AG04450 (cell line): ENCODE measurements at places on chromosomes 16 and 17.

DNA sequence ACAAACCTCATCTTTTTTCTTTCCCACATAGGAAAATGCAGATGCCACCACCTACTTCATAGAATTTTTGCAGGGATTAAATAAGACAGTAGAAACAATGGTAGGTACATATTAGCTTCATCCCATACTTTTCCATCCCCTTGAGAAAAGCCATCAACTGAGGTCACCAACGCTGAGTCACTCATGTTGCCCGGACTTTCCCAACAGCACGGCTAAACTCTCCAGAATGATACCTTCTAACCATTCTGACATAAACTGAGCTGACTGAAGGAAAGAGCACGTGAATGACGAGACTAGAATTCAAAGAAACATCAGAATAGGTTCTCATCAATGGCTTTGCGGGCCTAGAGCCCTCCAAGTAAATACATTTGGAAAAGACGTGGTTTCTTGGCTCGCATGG is 146.0 kb upstream of the RCVRN start:
- DNase-seq: no peak

GRCh38 chr17:39629898-39630297 is 3.1 kb downstream of the PPP1R1B start:
- DNase-seq: no peak

DNA sequence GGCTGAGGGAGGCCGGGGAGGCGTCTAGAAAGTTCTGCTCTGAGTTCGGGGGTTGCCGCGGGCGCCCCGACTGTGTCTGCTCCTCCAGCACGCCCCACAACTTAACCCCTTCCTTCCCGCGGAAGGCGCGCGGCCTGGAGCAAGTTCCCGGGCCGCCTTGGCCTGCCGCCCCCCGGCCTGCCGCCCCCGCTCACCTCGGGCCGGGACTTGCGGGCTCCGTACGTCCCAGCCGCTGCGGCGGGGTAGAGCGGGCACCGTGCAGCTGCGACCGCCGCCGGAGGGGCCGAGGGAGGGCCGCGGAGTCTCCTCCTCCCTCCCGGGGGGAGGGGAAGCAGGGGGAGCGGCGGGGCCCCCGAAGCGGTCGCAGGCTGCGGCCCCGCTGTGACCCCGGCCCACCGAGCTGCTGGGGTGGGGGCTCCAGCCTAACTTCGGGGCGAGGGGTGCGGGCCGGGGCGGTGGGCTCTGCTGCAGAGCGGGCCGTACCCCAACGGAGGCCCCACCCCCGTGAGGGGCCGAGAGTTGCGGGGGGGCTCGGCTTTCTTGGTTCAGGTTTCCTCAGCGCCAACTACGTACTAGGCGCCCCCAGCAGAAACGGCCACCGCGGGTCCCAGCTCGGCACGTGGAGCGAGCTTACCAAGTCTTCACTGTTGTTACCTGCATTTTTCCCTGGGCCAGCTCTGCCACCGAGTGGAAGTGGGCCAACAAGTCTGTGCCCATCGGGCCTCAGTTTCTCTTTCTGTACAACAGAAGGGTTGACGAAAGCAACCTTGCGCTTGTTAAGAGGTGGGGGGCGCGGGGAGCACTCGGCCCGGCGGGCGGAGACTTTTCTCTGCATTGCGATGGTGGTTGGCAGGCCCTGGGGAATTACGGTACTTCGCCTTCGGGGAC is at the start of gene CCDC102A:
CCDC102A (minus strand) TSS at position 266 of the 888 bp plus-strand sequence. CDS start 7,394 bp downstream, outside the sequence.
- no peak for DNase-seq

- DNase-seq: no peak
Measured at GRCh38 chr17:35931794-35932425, 1.3 kb upstream of the RDM1 start.

- DNase-seq: no peak
Measured at GRCh38 chr17:13576661-13577526, 24.8 kb downstream of the HS3ST3A1 start.

DNA sequence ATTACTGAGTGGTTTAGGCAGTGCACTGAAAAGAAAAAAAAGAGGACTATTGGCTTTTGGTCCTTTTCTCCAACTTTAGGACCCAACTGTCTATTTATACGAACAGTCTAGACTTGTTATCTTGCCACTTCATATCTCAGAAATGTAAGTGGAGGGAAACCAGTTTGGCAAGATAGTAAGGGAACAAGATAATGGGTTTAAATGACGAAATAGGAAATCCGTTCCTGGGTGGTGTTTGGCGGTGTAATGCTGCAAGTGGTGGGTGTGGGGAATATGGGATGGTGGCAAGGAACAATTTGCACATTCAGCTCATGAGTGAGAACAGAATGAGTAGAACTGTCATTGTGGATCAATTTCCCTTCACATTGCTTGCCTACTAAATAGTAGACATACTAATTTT is 44.7 kb downstream of the GRB7 start:
- DNase-seq: no peak

DNA sequence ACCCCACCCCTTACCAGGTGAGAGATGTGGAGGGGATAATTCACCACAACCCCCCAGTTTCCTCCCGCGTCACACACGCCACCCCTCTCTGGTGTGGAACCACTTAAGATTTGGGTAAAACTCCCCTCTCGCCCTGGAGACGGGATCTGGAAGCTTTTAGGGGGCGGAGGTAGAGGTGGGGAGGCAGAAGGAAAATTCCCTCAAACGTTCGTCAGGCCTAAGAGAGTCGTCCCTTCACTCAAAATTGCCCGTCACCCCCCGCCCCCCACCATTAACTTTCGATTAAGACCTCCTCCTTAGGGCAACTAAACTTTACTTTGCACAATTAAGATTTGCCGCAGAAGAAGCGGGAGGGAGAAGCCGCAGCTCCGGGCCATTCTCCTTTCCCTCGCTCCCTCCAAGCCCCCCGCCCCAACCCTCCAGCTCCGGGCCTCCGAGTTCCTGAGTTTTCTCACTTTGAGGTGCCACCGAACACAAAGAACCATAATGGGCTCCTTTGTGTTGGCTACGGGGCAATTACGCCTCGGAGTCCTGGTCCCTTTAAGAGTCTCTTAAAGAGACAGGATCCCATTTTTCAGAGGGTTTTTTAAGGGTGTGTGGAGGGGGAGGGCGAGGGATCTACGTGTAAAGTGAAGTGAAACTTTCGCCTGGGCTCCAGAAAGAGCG is 985 bp upstream of the FZD2 start:
- no peak for DNase-seq

- no peak for DNase-seq
Measured at GRCh38 chr17:43645765-43646481, 15.8 kb downstream of the MEOX1 start.

DNA sequence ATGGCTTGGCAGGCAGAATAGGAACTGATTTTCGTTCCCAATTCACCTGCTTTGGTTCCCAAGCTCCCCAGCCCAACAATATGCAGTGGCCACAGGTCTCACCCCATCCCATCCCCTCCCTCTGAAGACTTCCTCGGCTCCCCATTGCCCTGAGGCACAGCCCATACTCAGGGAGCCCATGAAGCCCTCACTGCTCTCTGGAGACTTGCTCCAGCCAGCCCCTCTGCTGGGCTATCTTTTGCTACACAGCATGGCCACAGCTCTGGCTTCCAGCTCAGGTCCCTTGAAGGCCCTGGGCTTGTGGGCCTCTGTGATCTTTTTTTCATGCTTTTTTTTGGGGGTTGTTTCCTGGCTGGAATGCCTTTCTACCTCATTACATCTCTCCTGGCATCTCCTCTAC is 8.5 kb upstream of the RNF222 start:
- no peak for DNase-seq

DNA sequence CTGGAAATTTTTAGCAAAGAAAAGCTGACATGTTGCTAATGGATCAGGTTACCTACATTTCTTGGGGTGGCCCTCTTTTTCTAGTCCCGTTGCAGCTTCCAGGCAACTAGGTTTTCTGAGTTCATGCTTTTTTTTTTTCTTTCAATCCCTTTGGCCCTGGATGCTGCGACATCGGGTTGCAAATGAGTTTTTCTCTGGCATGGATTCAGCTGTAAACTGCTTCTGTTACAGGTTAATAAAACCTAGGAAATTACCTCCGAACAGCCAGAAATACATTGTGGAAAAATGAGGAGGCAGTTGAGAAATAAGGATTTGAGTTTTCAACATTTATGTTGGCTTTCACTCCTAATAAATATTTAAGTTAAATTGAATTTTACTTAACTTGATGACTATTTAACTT is 149.8 kb upstream of the MAF start:
- no peak for DNase-seq

- DNase-seq: no peak
Measured at GRCh38 chr17:81978524-81979298, 1.3 kb downstream of the ASPSCR1 start.

- no peak for DNase-seq
Measured at GRCh38 chr16:73732681-73733080, 563.9 kb upstream of the PSMD7 start.

DNA sequence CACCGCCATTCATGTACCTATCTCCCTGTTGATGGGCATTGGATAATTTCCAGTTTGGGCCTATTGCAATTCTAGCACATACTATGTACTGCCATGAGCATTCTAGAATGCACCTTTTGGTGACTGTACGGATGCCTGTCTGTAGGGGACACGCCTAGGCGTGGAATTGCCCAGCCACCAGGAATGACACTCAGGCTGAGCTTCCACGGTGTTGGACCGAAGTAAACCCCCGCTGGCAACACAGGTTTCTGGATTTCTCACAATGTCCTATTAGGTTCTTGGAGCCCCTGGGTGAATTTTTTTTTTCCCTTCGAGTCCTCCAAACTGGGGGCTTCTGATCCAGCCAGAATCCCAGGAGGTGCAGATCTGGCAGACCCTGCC is 146.6 kb downstream of the IRF8 start:
- DNase-seq: no peak

DNA sequence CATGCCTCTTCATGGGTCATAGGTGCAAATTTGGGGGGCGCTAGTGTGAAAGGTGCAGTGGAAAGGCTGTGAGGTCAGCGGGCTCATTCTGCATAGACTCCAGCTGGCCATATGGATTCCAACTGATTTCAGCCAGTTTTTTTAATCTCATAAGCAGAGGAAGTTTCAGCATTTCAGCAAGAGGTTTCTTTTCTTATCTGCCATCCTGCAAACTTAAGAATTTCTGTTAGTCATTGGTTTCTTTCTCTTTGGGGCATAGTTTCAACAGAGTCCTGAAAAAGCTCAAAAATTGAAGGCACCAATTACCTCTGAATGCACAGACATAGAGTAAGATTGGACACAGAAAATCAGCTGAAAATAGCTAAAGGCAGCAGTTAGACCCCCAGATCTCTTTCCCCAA is 16.2 kb upstream of the ALOX15 start:
- no peak for DNase-seq

- no peak for DNase-seq
Measured at GRCh38 chr17:47736501-47737495, 3.8 kb downstream of the TBX21 start.

DNA sequence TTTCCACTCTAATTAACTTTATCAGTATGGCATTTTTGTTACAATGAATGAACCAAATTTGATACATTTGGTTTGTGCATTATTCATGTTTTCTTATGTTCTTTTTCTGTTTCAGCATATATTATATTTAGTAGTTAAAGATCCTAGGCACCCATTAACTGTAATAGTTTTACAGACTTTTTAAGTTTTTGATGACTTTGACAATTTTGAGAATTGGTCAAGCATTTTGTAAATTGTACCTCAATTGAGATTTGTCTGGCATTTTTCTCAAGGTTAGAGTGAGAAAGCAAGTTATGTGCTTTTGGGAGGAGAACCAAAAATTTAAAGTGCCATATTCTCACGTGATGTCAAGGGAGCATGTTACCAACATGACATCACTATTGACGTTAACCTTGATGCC is 1019.2 kb downstream of the CDH11 start:
- no peak for DNase-seq

DNA sequence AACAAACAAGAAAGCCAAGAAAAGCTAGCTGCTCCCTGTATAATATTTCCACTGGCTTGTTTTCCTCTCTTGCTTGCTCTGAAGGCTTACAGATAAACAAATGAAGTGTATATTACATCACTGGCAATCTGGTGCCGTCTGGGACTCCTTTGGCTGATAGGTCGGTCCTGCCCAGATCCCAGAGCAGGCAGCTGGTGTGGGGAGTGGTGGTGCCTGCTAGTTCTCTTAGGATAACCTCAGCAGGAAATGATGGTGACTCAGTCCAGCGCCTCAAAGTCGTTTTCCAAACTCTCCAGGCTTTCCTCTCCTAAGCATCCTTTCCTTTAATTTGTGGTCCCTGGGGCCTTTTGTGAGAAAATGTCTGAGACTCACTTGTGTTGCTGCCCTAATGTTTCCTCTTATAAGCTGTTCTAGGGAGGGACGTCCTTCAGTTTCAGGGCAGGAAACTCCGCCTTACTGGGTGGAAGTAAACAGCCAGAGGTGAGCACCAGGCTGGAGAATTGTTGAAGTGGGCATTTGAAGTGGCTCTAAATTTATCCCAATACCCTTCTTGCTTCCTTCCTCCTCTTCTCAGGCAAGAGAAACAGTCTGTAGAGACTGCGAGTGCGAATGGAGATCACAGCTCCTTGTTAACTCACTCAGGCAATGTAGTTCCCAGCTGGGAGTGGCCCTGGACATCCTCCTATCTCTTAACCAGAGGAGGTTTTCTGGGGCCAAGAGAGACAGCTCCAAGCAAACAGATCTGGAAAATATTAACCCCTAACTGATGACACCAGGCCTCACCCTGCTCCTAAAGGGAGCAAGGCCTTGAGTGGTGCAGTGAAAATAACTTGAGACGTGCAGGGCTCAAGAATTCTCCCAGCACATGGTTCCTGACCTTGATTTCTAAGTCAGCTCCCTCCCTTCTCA is 34.9 kb downstream of the CD300LF start:
- DNase-seq: no peak

- no peak for DNase-seq
Measured at GRCh38 chr16:11417487-11417886, 72.2 kb downstream of the RMI2 start.

DNA sequence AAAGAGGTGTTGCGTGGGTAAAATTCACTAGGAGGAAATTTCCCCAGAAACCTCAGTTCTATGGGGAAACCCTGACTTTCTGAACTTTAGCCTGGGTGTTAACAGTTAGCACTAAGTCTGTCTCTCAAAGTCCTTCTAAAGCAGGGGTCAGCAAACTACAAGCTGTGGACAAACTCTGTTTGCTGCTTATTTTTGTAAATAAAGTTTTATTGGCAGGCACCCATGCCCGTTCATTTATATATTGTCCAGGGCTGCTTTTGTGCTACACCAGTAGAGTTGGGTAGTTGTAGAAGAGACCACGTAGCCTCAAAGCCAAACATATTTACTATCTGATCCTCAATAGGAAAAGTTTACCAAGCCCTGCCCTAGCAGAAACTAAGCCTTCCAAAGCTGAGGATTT is 159.7 kb downstream of the USP31 start:
- DNase-seq: no peak

DNA sequence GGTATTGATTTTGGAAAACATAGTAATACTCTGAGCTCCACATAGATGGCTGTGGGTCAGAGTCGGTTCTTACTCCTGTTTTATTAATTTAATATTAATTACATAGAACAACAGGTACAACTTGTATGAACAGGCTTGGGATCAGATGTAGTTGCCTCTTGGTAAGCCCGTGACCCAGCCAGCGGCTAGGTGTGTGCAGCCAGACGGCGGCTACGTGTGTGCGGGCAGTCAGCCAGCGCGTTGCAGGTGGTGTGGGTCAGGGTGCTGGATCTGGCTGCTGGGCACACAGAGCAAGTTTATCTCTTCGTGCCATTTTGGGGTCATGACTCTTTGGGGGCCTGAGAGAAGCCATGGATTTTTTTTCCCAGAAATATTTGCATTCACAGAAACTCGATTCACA is 30.3 kb downstream of the DBNDD1 start:
- no peak for DNase-seq
